ENCODE measurements at places on chromosomes 7 and 10.

DNA sequence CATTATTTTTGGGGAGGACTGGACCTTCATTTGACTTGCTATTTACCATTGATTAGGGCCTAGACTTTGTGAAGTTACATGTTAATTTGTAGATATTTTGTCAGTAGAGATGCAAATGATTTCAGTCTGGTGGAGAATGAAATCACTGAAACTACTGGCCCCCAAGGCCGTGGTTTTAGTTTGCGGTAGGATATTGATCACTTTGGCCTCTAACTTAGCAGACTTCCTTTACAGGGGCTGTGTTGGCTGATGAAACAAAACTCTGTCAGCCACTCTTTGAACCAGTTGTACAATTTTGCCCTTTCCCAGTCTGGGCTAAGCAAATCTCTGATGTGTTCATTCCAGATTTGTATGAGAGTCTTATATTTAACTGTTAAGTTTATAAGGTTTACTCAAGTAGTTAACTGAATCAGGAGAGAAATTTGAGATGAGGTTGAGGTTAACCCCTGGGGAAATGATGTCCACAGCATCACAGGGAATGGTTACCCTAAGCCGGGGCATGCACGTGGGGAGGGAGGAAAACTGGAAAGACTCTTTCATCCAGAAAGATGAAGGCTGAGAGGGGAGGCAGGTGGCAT is 105.7 kb upstream of the INSIG1 start:
- no peak for DNase-seq

GRCh38 chr7:101163279-101164070 is 1.9 kb downstream of the VGF start:
- DNase-seq, result no peak

DNA sequence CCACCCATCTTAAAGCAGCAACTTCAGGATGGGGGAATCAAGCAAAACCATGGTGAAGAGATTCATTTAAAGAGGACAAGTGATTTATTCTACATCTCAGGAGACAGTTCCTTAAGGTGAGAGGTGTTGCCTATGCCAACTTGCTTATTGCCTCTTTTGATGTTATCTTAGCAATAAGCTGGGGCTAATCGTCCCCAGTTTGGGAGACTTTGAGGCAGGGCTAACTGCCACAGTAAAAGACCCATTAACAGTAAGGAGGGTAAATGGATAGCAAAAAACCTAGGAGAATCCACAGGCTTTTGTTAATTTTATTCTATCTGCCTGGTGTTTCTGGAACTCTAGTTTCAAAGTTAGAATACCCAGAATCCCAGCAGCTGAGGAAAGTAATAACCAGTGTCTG is 22.1 kb upstream of the HERPUD2 start:
- DNase-seq, result no peak

- DNase-seq, result no peak
Observed at GRCh38 chr10:4073912-4074311, 288.9 kb upstream of the KLF6 start.

- peak; percentile 49 for DNase-seq
Observed at GRCh38 chr10:24374134-24374915, 165.4 kb downstream of the KIAA1217 start.

DNA sequence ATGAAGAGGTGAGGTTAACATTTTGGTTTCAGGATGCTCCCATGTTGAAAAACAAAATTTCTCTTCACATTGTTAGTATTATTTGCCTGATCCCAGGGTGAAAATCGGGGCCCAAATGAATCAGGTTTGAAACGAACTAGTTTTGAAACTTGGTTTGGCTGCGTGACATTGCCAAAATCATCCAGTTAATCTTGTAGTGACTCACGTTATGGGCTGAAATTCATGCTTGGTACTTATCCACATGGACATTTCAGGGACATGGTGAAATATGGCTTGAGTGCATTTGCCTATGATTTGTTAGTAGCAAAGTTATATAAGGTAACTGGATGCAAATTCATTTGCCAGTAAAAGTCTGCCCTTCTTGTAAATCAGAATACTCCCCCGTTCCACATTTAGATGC is 97.3 kb downstream of the CFAP58 start:
- DNase-seq, result no peak

DNA sequence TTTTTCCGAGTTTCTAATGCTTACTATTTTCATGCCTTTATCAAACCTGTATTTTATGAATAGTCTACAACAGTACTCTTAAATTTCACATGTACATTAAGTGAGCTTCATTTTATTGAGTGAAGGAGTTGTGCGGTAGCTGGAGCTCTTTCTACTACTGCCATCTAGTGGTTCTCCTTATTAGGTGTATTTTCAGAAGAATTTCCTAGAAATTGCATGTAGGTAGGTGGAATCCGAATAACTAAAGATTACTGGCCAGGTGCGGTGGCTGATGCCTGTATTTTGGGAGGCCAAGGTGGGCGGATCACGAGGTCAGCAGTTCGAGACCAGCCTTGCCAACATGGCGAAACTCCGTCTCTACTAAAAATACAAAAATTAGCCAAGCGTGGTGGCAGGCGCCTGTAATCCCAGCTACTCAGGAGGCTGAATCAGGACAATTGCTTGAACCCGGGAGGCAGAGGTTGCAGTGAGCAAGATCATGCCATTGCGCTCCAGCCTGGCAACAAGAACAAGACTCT is 38.3 kb downstream of the LRRC72 start:
- DNase-seq, result peak; percentile 26

- no peak for DNase-seq
Observed at GRCh38 chr7:7959979-7960670, 8.5 kb upstream of the GLCCI1 start.

DNA sequence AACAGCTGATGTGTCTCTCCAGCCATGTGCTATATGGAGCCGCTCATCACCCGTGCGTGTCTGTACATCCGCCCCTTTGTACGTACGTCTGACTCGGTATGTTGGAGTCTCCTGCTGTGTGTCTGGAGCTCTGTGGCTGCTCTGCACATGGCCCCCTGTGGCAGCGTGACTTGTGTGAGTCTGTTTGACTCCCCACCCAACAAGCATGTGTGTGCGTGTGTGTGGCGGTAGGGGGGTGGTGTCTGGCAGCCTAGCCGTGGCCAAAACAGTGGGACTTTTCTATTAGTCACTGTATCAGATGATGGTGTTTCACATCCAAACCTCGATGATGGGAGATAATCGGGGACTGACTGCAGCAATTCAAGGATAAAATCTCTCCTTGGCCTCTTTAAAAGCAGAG is 94.1 kb downstream of the COL13A1 start:
- DNase-seq, result peak; percentile 22

DNA sequence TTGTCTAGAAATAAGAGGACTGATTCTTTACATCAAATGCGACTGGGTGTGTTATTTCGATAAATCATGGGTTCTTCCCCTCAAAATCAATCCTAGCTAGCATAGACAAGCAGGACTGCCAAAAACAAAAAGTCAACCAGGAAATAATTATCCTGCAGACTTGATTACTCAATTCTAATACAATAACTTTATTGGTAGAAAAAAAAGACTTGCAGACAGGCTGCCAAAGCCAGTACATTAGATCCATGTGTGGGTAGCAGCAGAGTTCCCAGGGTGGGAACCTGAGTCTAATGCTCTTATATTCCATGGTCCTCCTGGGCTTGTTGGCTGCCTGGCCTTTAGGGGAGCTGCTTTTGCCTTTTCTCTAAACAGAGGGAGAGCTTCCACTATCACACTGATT is 7.8 kb downstream of the AFAP1L2 start:
- no peak for DNase-seq

- DNase-seq, result no peak
Observed at GRCh38 chr7:96636979-96637378, 72.7 kb downstream of the SEM1 start.

DNA sequence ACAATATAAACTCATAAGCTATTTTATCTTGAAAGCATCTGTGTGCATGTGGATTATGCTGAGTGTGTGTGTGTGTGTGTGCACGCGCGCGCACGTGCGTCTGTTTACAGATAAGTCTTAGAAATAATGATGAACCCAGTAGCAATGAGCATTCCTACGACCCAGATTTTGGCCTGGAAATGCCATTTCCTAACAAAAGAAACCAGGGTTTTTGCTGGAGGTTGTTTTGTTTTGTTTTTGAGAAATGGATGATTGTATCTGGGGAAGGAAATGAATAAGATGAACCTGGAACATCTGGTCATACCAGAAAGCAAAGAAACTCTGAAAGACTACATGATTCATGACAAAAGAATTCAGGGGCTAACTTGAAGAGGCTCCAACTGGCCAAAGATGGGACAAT is 22.1 kb upstream of the LMOD2 start:
- DNase-seq, result peak; percentile 43

- DNase-seq, result no peak
Observed at GRCh38 chr7:156589808-156590207, 50.8 kb upstream of the RNF32 start.

GRCh38 chr10:472241-472910 is 217.1 kb downstream of the DIP2C start:
- no peak for DNase-seq

All from fibroblast of the conjunctiva (primary cell).